Memory B cell (primary cell): ENCODE measurements at places on chromosomes 1 and 21.

GRCh38 chr1:172874950-172875349, 175.8 kb downstream of the TNFSF18 start:
- no peak for DNase-seq

DNA sequence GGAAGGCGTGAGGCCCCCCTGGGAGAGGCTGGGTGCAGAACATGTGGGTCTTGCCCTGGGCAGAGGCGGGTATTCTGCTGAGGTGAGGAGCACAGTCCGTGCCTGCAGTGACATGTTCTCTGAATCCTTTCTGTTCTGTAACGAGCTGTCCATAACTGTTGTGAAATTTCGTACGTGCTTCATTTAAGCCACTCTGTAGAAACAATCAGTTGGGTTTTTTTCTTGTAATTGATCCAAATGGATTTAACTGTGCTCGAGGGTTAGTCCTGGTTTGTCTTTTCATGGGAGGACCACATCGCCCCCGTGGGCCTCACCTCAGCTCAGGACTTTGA, 45.4 kb upstream of the DIP2A start:
- no peak for DNase-seq

DNA sequence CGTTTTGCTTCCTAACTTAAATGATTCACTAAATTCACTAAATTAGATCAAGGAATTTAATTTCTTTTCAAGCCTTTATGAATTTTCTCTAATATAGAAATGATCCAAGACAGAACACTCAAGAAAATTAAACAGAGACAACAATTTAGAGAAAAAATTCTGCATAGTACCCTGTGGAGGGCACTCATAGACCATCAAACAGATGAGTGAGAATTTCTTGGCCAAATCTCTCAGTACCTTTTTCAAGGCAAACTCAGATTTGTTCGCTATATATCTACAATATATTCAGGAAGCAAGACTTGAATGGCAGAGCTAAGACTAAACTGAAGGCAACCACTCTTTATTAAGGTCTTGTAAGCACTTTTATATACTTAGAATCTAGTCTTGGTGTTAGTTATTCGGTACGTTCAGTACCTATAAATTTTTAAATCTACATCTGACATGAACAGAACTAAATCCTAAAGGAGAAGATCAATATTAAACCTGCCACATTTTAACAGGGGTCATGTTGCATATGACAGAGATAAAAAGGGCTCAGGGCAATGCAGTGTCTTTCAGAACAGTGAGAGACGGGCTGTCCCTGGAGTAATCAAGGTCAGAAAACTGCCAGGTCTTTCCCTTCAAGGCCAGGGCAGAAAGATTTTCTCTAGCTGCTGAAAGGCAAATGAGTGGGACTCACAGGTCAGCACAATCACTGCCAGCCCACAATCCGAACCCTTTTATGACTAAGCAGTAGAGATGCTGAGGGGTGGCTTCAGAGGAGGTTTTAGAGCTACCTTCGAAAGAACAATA, 118.8 kb upstream of the TMPRSS15 start:
- no peak for DNase-seq

DNA sequence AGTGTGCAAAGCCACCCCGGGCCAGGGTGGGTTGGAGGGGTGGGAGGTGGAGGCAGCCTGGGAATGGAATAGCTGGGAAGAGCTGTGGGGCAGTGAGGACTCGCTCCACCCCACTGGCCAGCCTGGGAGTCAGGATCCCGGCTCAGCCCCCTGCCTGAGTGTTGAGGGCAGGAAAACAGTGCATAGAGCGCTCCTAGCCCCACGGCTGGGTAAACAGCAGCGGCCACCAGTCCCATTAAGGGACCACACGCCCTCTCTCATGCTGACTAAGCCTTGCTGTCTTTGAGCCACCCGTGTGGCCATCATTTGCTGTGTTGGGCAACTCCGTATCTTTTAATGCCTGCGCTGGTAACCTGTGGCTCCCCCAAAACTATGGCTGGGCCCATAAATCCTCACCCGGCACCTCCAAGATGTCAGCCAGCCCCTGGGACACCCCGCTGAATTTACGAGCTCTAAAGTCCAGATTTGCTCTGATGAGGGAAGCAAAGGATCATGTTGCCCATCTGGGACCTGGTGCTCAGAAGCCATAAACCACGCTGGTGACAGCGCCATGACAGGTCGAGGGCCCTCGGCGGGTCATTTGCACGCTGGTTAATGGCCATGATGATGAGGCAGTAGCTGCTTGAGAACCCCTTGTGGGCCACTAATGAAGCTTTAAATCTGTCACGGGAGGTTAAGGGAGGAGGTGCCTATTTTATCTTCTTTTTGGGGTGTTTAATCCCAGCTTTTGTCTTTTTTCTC, 34.9 kb downstream of the SYF2 start:
- no peak for DNase-seq

- DNase-seq: no peak
Observed at GRCh38 chr1:242025681-242026080, 26.8 kb upstream of the MAP1LC3C start.
